Skin of body (tissue), 3 donors: ENCODE measurements at places on chromosomes 4 and X.

- DNase-seq = peak; percentile 25
Observed at GRCh38 chr4:169640261-169640870, 20.0 kb downstream of the CLCN3 start.

DNA sequence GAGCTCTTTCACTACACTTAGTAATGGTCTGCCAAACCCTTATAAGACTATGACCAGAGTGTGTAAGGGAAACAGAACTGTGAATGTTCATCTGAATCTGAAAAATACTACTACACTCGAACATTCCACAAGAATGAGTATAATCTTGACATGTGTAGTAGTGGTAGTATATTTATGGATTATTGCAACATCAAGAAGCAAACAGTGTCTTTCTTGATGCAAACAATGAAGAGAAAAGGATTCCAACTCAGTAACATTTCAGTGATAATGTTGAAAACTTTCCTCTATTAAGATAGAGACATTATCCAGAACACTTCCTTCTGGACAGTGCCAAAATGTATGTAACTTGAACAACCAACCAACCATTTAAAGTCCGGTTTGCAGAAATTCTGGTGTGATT lies 394.7 kb upstream of the CPEB2 start:
- no peak for DNase-seq

GRCh38 chr4:7591409-7592053 lies 156.8 kb upstream of the PSAPL1 start:
- DNase-seq = no peak

DNA sequence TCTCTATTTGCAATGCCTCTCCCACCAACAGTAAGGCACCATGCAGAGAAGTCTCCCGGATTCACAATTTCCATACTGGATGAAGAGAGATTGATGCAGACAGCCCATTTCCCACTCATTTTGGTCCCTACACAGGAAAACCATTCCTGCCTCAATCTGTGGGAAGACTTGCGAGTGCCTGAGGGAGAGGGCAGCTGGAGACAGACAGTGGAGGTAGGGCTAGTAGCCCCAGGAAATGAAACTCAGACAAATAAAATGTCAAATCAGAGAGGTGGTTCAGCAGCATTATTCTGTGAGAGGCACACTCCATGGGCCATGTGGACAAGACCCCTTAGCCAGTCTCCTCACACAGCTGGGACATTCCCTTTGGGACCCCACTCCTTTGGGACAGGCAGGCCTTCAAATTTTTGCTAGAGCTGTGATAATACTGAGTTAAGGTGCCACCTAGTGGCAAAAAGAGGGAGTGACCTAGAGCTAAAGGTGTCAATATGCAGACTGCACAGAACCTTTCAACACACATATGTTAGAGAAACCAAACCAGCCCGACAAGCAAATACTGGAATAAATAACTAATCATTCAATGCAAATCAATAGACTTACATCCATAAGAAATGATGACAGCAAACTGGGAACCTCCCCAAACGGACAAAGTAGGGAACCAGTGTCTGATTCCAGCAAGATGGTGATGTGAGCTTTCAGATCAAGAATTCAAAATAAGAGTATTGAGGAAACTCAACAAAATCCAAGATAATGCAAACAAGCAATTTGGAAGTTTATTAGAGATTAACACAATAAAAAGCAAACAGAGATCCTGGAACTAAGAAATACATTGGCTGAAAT lies 1865.3 kb upstream of the AGA start:
- DNase-seq = no peak

GRCh38 chrX:130788786-130789581 lies 114.0 kb downstream of the ENOX2 start:
- DNase-seq = no peak

DNA sequence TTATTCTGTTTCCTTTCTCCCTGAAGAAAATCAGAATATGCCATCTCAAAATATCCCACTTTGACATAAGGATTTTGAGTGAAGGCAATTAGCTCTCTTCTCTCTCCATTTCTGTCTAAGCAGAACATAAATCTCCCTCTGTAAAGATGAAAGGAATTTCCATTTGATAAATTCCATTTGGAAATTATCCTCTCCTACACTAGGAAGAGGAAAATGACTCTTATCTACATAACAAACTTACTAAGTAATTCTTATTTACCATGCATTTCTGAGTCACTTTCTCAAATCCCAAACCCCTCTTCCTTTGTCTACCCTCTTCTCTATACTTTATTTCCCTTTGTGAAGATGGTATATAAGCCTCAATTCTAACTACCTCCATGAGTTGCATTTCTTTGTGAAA lies 11.4 kb downstream of the TBCK start:
- no peak for DNase-seq

DNA sequence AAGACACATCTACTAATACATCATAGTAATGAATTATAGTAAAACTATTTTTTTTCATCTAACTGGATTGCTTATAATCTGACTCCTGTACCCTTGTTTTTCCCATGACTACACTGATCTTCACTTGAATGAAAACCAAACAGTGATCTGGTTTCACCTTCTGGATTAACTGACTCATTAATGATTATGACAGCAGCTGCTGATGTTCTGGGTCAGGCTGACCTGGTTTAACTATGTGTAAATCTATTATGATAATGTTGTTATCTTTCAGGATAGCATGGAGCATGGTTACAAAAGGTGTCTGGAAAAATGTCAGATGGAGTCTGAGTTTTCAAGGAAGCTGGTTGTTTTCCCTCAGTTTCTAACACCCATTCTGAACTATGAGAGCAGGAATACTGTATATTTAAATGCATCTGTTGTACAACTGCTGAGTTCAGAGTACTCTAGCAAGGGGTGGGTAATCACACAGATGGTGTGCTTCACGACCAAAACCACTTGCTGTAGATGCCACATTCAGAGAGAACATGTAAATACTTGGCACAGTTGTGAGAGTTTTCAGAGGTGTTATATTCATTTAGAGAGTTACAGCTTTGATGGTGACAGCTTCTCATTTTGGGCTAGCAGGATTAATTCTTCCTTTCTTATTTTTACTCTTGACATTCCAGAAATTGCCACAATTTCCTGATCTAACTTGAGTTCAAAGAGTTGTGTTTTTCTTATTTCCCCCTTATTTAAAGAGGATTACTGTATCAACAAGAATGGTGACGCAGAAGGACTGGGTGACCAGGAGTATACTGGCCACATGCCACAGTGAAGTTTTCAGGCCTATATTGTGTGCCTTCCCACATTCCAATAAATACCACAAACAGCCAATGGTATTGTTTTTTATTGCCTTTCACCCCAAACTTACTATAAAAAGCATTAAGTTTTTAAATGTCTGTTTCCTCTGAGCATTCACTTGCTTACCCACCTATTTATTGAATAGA lies 249.7 kb upstream of the TET2 start:
- no peak for DNase-seq

DNA sequence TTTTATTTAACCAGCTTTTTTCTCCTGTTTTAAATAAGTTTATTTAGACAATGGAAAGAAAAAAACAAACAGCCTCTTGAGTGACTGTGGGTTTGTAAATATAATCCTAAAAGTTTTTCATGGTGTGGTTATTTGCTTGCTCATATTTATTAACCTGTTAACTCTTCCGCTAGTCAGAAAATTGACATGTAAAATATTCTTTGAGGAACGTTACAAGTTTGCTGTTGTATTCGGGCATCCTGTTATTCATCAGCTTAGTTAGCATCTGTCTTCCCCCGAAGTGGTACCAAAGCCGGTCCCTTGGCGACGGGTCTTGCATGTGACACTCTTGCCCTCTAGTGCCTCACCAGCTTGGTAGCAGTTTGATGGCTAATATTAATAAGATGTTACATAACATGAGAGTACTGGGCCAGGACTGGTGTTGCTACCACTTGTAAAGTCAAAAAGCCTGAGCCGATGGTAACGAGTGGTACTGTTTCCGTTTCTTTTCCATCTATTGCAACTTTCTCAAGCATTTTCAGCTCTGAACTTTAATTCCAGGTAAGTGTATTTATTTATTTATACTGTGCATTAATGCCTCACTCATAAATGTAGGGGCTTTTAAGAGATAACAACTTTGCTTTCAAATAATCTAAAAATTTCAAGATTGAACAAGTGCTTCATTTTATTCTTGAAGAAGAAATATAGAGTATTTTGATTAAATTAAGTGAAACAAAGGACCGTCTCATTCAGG lies at the start of gene NDST3:
Gene NDST3, plus strand, starts transcription at position 434 of the 733 bp plus-strand sequence. CDS start 19,425 bp downstream, outside the sequence.
- peak; percentile 71 for DNase-seq

DNA sequence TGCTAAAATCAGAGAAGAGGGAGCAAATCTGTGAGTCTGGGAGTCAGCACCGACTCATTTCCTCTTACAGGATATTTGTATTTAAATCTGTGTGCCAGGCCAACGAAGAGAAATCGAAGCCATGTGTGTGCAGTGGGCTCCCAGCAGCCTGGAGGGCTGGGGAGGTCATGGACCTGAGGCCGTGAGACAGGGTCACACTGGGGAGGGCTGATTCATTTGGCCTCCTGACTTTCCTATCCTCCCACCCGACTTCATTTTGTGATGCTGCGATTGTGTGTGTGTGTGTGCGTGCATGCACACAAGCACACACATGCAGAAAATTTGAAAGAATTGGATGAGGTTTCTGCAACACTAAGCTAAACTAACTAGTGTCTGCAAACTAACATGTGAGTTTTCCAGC lies 48.7 kb upstream of the STX18 start:
- peak; percentile 79 for DNase-seq

DNA sequence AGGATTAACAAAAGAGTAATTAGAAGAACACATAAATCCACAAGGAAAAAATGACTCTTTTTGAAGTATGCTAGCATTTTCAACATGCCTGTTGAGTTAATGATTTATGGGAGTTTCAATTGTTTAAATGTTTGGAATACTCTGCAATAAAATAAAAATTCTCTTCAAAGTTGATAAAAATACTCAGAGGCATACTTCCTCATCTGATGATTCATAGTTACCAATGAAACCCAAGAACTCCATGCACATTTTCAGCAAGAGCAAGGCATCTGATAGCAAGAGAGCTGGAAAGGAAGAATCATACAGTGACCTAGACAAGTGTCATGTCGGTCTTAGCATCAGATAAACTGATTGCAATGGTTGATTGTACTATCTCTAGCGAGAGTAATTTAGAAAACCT lies 443.7 kb upstream of the ATOH1 start:
- DNase-seq = peak; percentile 14

DNA sequence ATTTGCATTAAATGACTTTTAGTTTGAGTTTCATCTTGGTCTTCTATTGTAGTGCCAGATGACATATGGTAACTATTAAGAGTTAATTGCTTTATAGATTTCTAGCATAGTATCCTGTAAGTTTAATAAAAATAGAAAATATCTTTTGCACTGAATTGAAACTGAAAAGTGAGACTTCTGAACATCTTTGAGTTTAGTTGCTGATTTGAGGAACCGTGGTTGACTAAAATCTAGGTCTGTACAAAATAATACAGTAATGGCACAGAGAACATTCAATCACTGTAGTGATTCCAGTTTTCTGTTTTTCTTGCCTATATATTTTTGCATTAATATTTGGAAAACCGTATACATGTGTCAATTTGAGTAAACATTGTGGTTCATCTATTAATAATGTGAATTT lies 60.7 kb downstream of the SPATA4 start:
- DNase-seq = no peak

- DNase-seq = no peak
Observed at GRCh38 chrX:37959212-37960021, 46.9 kb upstream of the SYTL5 start.

- no peak for DNase-seq
Observed at GRCh38 chrX:119389871-119390501, 9.2 kb upstream of the SLC25A43 start.
